ENCODE measurements at places on chromosomes 5 and 9. TPM values are rescaled to one million over a fixed set of nuclear protein-coding genes. Genes with fewer than 3 reads are reported as not detected.

Gene SPATA31E1
- total RNA-seq = not detected

Gene SCGB3A2
- not detected for total RNA-seq

Gene RABL6
- 66.8 TPM for total RNA-seq

Gene AGXT2
- not detected for total RNA-seq

Gene PTPN3
- under 0.01 TPM for total RNA-seq

Gene HEXB
- total RNA-seq = 83.2 TPM

Gene GOLM1
- total RNA-seq = 1.1 TPM

Gene RANBP6
- 17.0 TPM for total RNA-seq

Gene PCDHGA7
- total RNA-seq = 0.81 TPM

GRCh38 chr5:25448646-25449045 is 803.9 kb upstream of the CDH10 start:
- no peak for DNase-seq

GRCh38 chr5:120413686-120414085 is 50.4 kb upstream of the PRR16 start:
- DNase-seq = no peak

DNA sequence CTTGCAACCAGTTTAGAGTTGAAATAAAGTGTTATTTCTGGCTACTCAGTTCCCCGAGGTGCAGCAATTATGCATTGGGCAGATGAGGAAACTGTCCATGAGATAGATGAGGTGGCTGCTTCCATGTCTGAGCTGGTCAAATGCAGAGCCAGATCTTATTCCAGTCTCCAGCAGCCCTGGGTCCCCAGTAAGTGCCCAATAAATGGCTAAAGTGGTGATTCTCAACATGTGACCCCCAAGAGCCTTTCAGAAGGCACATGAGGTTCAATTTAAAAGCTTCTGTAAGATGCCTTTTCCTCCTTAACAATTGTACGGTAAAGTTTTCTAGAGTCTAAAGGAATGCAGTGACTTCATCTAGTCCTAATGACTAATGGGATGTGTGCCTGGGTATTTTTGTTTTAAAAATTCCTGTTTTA is 17.5 kb downstream of the ATOX1 start:
- DNase-seq = no peak

GRCh38 chr5:62385816-62386400 is 17.8 kb downstream of the DIMT1 start:
- DNase-seq = no peak

GRCh38 chr9:98784831-98785806 is 11.2 kb downstream of the ANKS6 start:
- no peak for DNase-seq

DNA sequence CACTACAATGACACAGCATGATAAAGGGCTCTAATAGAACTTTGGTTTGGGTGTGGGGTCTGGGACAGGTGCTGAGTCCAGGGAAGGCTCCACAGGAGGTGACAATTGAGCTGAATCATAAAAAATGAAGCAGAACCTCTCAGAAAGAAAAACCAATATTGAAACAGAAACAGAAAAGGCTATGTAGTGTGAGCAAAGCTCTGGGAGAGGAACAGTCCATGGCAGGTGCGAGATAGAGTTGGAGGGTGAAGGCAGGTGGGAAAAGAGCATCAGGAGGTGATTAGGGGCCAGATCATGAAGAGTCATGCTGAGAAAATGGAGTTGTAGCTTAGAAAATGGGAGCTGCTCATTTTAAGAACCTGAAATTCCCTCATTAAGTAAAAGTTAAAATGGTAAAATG is 164.9 kb downstream of the KCTD16 start:
- no peak for DNase-seq

- DNase-seq = no peak
Observed at GRCh38 chr5:94308442-94308841, 310.0 kb downstream of the KIAA0825 start.

DNA sequence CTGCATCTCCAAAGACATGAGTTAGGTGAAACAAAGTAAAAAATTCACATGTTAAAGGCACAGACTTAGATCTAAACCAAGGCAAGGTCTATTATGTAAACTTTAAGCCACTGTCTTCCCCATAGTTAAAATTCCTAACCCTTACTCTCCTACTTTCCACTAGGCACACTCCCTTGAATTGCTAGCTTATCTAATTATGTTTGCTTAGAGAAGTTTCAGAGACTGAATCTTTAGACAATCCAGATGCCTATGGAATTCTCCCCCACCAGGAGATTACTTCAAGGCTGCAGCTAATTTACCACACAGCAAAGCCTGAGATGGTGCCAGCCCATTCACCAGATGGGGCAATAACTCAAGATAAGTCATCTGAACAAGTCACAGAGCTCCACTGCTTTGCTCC is 803.1 kb upstream of the COX7C start:
- no peak for DNase-seq

GRCh38 chr5:179373961-179374505 is 28.8 kb upstream of the ADAMTS2 start:
- no peak for DNase-seq

- DNase-seq = no peak
Observed at GRCh38 chr9:122367774-122368460, 2.9 kb upstream of the PTGS1 start.

GRCh38 chr5:81800797-81801196 is 49.9 kb upstream of the SSBP2 start:
- no peak for DNase-seq

DNA sequence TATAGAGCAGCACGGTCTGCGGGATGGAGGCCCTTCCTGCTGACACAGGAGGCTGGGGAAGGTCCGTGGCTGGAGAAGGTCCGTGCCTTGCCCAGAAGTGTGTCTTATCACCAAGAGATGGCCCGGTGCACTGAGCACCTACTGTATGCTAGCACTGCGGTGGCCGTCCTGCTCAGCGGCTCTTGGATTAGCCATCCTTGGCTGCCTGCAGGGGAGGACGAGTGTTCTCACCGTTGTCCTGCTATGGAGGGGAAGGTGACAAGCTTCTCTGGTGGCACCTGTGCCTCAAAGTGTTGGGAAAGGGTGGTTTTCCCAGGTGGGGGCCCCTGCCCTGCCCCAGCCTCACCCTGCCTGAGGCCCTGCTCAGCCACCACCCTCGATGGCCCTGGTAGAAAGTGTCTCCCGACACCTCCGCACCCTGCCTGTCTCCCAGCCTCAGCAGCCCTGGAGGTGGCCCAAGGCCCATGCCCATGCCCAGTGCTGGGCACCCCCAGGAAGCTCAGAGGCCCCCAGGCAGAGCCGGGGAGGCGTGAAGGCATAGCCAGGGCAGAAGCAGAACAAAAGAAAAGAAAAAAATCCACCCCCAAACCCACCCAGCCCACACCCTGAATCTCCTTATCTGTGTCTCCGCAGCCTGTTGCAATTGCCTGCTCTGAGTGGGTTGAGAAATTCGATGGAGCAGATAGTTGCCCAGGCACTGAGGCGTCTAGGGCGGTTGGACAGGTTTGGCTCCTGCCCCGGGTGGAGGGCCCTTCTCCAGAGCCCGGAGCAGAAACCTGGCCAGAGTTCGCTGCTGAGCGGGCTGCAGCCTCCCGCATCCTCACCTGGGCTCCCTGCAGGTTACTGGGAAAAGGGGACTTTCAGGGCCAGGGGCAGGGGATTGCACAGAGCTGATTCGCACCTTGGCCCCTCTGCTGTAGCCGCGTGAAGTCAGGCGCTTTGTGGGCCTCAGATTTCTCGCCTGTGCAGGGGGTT is 30.5 kb downstream of the RXRA start:
- peak; percentile 87 for DNase-seq

DNA sequence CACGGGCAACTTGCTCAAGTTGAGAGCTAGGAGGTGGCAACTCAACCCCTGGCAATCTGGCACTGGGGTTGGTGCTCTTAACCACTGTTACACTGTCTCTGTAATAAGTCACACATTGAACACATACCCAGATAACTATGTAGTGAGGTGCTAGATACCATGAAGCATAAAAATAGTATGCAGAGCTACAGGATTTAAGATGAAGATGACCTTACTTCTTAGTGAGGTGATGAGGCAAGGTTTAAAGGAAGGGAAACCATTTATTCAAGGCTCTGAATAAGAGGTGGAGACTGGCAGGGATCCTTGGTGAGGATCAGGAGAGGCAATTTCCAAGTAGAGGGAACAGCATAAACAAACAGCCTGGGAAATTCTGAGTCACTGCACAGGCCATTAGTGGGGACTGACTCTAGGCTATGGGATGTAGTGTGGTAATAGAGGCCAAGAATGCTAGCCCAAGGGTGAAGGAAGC is 67.6 kb upstream of the NR3C1 start:
- DNase-seq = no peak

DNA sequence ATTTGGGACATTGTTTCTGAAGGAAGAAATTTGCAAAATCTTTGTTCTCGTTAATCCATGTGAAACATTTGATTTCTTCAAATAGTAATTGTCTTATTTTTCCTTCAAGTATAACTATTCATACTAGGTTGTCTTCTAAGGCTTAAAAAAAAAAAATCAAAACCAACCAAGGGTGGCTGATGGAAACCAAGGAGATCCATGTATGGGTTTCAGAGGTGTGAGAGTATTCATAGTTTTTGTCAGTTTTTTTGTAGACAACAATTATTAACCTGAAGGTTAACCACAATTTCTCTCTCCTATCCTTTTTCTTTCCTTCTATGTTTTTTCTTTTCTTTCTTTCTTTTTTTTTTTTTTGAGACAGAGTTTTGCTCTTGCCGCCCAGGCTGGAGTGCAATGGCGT is 35.4 kb downstream of the KDM4C start:
- DNase-seq = no peak

DNA sequence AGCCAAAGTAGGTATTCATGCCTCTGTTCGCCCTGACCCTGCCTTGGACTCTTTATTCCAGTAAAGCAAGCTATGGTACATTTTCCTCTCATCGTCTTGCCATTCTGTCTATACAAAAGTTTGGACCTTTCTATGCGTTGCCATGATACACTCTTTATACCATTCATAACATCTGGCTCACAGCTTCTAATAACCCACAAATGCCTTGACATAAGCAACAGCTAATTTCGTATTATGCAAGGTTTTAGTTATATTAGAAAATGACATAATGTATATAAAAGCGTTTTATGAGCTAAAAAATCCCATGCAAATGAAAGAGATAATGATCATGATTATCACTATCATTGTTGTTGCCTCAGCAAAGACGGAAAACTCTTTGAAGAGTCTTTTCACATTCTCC is 265.7 kb downstream of the TMEM167A start:
- DNase-seq = no peak

- DNase-seq = no peak
Observed at GRCh38 chr5:9841516-9842170, 211.5 kb upstream of the TAS2R1 start.

DNA sequence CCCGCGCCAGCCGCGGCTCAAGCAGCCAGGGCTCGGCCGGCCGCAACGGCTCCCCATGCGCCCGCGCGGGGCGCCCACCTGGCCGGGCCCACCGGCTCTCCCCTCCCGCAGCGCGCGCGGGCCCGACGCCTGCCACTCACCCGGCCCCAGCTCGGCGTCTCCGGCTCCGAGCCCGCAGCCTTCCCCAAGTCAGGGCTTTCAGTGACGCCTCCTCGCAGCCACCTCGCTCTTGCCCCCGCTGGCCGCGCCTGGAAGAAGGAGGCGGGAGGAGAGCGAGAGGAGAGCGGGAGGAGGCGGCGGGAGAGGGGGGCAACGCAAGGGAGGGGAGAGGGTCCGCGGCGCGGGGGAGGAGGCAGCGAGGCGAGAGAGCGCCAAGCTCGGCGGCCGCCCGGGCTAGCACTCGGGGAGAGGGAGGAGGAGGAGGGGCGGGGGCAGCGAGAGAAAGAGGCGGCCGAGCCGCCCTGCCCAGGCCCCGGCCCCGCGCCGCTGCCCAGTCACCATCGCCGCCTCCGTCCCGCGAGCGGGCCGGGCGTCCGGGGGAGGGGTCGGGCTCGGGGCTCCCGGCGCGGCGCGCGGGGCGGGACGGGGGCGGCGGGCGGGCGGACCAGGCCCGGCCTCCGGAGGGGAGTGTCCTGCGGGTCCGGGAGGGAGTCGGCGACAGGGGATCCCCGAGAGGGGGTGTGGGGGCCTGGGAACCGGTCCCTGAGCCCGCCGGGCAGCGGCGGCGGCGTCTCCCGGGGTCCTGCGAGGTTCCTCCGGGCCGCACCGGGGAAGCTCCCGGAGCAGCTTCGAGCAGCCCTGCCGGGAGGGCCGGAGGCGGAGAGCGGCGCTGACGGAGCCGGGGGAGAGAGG is at the start of gene LHFPL2:
Gene LHFPL2 (minus strand): TSS at position 414 of the 852 bp plus-strand sequence. CDS start 138,559 bp downstream, outside the sequence.
- peak; percentile 64 for DNase-seq

DNA sequence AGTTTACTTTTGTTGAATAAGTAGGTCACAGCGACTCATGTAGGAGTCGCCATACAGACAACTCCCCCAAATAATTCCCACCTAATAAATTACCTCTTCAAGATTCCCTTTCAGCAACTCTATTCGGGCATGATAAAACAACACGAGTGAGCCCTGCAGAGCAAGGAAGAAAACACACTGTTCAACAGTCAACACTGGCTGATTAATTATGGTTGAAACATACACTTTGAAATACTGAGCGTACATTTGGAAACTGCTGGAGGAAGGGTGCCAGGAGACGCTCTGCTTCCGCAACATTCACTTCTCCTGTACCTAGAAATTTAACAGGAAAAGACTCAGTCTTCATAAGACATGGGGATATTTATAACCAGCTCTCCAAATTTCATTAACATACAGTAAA is 117.5 kb downstream of the TTC39B start:
- no peak for DNase-seq

- no peak for DNase-seq
Observed at GRCh38 chr9:87713278-87713987, 12.5 kb upstream of the CTSL start.

DNA sequence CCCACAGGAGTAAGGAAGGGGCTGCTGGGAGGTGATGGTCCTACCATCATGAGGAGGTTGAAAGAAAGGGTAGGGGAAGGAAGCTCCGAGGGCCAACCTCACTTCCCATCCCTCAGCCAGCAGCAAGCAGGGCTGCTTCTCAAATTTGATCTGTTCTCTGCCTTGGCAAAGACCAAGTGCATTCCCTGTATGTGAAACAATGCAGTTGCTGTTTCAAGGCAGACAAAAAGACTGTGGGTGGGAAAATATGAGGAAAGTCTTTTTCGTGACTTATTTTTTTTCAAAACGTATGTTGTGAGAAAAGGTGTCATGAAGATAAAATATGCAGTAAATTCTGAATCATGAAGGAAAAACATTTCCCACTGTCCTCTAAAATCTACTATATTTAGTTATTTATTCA is 165.9 kb downstream of the ARSB start:
- no peak for DNase-seq

DNA sequence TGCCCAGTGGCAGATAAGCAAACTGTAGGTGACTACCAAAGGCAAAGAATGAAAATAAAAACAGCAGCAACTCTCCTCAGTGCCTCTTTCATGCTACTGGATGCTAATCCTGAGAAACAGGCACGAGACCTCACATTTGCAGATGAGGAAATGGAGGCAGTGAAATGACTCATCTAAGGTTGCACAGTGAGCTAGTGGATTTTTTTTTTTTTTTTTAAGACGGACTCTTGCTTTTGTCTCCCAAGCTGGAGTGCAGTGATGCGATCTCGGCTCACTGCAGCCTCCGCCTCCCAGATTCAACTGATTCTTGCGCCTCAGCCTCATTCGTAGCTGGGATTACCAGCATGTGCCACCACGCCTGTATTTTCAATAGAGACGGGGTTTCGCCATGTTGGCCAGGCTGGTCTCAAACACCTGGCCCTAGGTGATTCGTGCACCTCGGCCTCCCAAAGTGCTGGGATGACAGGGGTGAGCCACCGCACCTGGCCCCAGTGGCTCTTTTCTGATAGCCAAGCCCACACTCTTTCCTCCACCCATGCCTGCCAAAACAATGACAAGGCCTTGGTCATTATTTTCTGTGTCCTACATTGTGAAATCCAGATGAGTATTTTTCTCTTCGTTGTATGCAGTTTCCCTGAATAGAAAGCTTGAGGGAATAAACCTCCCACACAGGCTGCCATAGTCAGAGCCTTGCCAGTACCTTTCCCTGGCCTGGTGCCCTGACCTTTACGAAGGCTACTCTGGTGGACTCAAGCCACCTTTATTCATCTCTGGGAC is 19.2 kb downstream of the DOCK2 start:
- no peak for DNase-seq

Measured in hematopoietic multipotent progenitor cell (in vitro differentiated cells).